NCI-H187 treated with DMSO at 0.1 percent for 48 hours (cell line): ENCODE measurements at places on chromosomes 5 and 9.

DNA sequence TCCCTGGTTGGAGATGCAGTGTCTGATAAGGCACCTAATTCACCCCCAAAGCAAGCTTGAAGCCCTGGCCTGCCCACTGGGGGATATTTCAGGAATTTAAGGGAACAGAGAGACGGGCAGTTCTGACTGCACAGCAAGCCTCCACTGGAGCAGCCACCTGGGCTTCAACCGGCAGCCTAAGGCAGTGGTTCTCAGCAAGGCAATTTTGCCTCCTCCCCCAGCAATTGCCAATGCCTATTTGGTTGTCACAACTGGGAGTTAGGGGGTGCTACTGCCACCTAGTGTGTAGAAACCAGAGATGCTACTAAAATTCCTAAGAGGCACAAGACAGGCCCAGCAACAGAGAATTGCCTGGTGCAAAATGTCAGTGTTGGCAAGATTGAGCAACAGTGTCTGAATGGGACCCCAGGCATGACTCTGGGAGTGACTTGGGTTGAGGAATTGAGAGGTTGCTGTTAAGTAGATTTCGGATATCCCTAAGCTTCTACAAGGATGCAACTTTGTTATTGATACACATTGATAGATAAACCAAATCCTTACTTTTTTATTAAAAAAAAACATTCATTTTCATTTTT, 58.7 kb upstream of the CTSL start:
- no peak for DNase-seq

GRCh38 chr9:114047717-114048116, 30.4 kb downstream of the AMBP start:
- DNase-seq = no peak

DNA sequence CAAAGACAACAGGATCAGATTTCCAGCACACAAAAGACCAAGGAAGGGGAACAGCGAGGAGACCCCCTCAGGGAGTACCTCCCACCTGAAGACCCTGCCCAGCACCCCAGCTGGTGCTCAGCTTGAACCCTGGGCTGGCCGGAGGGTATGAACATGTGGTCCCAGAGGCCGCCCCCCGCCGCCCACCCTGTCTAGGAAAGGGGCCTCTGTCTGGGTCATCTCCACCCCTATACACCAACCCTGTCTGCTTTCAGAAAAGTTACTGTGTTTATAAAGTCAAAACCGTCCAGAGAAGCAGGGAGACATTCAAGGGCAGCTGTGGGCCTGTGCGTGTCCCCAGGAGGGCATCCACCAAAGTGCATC, 72.2 kb downstream of the ADAMTS2 start:
- DNase-seq = no peak

DNA sequence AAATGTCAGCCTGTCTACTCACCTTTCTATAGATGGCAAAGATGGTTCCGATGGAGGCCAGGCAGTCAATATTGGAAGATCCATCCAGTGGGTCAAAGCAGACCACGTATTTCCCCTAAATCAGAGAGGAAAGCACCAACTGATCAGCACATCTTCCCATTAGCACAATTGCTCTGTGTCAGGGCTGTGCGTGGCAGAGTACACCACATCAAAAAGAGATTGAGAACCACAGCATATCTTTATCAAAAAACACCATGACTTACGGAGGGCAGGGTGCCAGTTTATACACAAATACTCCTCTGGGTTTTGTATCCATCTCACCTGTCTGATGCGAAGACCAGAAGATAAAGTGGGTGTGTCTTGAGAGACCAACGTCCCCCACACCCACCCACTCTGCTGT, 9.1 kb downstream of the FBP2 start:
- no peak for DNase-seq

DNA sequence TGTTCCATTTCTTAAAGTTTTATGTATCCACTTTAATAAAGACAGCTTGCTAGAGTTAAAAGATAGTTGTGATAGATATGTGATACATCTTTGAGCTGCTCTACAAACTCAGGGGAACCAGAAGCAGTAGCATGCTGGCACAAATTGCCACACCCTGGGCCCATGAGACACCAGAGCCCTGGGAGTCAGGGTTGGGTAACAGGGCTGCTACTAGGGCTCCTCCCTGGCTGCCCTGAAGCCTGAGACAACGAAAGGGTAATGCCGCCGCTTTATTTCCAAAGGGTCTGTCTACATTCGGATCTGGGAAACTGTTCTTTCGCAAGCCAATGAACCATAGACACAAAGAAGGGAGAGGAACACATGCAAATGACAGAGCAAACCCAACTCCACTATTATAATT, 29.2 kb downstream of the PTPN3 start:
- no peak for DNase-seq

DNA sequence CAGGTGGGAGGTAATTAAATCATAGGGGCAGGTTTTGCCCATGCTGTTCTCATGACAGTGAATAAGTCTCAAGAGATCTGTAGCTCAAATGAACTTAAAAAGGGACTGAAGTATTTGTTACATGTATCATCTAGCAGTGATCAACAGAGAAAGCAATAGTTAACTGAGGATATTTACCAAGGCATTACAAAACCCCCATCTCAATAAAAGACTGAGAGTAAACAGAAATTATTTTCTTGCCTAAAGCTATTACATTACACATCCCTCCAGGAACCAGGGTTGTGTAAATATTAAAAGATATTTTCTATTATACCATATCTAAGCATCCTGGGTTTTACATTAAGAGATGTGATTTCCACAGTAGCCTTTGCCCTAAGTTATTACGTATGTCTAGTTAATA, 169.9 kb downstream of the CTNND2 start:
- DNase-seq = no peak

DNA sequence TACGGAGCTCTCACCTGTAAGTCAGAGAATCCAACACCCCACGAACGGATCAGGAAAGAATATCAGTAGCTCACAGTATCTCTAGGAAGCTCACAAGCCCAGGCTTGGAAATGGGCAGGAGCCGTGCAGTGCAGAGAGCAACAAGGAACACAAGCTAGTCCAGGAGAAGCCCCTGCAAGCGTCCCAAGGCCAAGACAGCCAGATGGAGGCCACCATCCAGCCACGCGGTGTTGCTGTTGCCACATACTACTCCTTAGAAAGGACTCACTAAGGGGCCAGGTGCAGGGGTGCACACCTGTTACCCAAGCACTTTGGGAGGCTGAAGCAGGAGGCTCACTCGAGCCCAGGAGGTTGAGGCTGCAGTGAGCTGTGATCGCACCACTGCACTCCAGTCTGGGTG, 15.4 kb upstream of the VAV2 start:
- DNase-seq = no peak

DNA sequence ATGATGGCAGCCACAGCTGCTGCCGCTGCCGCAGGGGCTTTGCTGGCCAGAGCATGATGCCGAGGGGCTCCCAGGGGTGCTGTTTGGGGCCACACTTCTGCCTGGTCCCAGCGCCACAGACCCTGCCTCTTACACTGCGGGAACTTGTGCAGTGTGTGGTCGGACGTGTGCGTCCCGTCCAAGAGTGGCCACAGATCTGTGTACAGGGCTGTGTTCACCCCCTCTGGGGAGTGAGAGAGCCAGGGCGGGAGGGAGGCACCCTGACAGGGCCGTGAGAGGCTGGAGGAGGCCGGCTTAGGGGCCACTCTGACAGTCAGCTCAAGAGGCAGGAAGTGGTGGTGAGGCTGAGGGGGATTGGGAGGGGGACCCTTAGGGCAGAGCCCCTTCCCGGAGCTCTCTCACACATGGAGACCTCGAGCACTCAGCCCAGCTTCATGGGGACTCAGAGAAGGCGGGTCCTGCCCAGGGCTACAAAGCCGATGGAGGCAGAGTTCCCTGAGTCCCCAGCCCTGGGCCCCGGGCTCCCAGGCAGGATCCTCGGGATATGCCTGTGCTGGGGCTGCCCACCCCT, 13.1 kb upstream of the CARD19 start:
- no peak for DNase-seq

DNA sequence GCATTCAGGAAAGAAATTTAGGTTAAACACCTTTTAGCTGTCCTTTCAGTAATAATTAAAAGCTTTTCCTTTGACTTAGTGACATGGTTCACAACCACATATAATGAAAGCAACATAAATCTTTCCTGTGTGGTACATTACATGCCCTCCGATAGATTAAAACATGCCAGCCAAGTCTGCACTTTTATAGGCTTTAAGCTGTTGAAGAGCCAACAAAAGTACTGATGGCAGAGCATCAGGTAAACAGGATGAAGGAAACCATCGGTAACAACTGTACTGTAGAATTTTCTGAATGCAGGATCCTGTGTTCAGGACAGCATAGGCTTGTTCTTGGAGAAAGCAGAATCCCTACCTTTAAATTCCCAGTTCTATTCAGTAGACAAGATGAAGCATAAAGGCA, 226.6 kb downstream of the MLLT3 start:
- DNase-seq = no peak

- no peak for DNase-seq
These were observed 409.4 kb downstream of the MED10 start for GRCh38 chr5:5968981-5969380.

GRCh38 chr5:180313677-180314505, 22.0 kb upstream of the MAPK9 start:
- DNase-seq = no peak
